ENCODE measurements at places on chromosomes 5 and 9.

DNA sequence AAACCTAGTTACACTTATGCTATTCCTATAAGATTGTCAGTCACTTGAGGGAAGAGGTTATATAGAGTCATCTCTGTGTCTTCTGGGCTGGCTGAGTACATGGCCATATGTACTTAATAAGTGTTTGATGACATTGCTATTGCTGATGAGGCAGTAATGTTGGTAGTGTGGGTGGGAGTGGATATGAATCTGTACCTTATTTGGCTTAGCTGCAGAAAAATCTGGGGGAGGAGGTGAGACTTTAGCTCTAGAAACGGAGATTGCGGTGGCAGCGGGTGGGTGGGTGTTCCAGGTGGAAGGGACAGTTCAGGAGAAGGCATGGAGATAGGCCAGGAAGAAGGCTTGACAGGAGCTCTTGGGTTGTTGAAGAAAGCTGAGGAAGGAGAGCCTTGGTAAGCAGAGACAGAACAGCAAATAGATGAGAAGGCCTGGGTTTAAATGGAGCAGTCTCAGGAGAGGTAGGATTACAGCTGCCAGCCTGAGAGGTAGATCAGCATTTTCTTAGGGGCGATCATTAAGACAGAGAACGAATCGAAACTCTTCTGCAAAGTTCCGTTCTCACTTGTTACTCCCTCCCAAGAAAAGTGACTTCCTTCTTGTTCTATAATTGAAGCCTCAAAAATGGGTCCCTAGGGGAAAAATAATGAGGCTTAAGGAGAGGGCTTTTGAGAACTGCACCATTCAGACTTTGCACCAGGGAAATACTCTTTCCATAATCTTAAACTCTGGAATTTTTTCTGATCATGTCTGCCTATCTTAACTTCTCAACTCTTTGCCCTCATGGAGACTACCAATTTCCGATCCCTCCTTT, 160.5 kb downstream of the UNC13B start:
- no peak for DNase-seq

DNA sequence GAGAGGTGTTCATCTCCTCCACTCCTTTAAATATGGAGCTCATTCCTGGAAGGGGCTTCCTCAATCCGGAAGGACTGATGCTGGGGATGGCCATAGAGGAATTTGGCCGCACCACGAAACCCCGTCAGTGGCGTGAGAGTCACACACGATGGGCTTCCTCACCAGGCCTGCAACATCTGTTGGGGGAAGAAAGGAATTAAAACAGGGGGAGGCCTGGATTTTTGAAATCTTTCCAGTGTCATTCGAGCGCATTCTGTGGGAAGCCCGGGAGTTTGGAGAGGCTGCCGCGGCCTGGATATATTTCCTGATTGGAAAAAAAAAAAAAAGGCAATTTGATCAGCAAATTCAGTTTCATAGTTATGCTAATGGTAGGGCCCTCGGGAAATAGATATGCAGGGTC, 76.3 kb upstream of the ORM1 start:
- DNase-seq: no peak

- DNase-seq: no peak
These were observed 127.1 kb downstream of the NSG2 start for GRCh38 chr5:174172566-174172965.

DNA sequence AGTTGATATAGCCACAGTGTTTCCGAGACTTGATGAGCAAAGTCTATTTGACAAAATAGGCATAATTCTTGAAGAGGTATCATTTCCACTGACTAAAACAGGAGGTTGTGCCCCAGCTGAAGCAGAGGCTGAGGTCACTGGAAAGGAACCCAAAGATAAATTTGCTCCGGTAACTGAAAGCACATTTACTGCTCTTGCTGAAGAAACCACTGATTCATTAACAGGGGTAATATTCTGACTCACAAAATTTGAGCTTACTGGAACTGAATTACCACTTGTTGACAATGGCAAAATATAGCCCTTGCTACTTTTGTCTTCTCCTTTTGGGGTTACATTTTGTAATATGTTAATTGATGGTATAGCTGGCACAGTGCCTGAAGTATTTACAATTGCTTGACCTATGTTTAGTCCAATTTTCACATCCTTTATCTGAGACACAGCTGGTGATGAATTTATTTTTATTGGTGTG, 30.2 kb downstream of the MLANA start:
- no peak for DNase-seq

GRCh38 chr9:27181381-27181780, 72.4 kb downstream of the TEK start:
- peak; percentile 90 for DNase-seq

- DNase-seq: no peak
These were observed 62.6 kb upstream of the IER5L start for GRCh38 chr9:129240581-129241211.

DNA sequence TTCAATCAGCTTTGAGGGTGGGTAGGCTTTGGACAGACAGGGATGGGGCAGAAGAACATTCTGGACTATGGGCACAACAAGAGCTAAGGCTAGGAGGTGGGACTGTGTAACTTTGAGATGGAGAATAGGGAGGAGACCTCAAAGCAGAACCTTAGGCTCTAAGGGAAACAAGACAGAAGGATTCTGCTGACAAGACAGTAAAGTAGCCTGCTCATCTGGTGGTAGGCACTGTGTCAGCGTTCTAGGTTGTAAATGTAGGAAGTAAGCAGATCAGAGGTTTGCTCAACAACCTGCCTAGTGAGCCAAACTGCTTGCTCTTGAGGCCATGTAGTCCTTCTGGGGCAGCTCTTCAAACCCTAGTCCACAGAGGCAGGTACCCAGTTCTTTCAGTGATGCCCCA, 15.0 kb upstream of the IL12B start:
- DNase-seq: no peak

- no peak for DNase-seq
These were observed 72.4 kb upstream of the FBXW11 start for GRCh38 chr5:172078726-172079345.

GRCh38 chr5:54455413-54456157, at the start of gene HSPB3:
Gene HSPB3, plus strand, starts transcription at chr5:54455699. Its CDS starts 91 bp downstream, at chr5:54455790.
- DNase-seq: peak; percentile 6

DNA sequence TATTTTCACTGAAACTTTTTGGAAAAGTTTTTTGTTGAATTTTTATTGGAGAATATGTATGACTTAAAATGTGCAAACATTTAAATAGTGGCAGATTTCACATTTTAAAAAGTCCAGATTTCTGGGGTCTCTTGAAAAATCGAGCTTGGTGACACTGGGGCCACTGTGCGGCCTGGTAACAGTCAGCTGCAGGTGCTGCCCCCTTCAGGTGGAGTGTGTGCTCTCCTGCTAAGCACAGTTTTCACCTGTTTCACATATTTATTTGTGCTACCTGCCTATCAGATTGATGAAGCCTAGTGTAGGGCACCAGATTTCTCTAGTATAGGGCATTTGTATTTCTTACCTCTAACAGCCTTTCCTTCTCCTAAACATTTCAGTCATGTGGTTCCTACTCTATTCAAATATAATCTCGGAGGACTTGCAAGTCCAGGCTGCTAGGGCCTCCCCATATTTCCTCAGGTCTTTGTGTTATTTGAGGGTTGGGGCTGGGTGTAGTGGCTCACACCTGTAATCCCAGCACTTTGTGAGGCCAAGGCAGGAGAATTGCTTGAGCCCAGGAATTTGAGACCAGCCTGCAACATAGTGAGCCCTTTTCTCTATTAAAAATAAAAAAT, 95.8 kb upstream of the KLF9 start:
- DNase-seq: no peak

GRCh38 chr5:145925803-145926202, 10.6 kb upstream of the SH3RF2 start:
- no peak for DNase-seq

GRCh38 chr9:129220771-129221170, 42.7 kb upstream of the IER5L start:
- no peak for DNase-seq

- no peak for DNase-seq
These were observed 556.1 kb downstream of the CDH9 start for GRCh38 chr5:26482076-26482809.

- DNase-seq: no peak
These were observed 30.4 kb upstream of the FYB1 start for GRCh38 chr5:39249564-39250274.

GRCh38 chr5:88663793-88664216, 219.2 kb downstream of the MEF2C start:
- no peak for DNase-seq

DNA sequence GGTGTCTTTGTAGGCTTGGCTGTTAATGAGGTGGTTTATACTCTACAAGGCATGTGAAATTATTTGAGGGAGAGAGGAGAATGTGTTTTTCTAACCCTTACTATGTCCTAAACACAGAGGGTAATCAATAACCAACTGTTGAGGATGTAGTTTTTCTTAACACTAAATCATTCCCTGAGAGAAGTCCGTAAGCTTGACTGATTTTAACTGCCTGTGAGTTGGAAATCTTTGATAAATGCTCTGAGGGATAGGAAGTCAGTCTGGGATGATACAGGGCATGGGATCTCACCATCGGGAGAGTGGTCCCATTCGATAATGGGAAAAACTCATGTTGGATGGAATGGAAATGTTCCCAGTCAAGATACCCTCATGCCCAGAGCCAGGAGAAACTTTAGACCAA, 249.6 kb downstream of the PDZD2 start:
- no peak for DNase-seq

DNA sequence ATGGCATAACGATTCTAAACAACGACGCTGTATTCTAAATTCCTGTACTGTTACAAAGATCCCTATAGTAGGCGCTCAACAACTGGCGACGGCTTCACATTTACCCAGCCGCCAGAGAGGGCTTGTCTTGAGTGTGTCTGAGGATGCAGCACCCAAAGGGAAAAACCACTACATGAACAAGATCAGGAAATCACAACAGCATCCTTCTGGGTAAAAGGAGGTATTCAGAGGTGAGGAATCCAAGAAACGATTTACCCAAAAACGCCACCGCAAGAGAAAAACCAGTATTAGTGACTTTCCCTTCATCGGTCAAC, 711 bp downstream of the TTC33 start:
- DNase-seq: peak; percentile 66

GRCh38 chr9:132077881-132078698, 1.6 kb downstream of the MED27 start:
- no peak for DNase-seq

DNA sequence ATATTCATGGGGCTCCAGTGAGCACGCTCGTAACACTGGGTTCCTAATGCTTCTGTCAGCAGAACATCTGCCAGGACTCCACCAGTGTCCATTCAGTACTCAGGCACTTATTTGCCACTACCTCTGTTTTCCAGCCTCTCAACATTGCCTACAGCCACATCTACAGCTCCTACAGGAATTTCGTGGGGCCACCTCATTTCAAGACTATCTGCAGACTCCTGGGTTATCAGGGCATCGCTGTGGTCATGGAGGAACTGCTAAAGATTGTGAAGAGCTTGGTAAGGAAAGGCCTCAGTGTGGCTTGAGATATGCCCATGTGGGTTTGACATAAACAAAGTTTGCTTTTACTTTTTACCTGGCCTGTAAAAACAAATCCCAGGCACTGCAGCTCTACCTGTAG, 92.9 kb downstream of the CYFIP2 start:
- no peak for DNase-seq

GRCh38 chr5:134127376-134127861, 12.9 kb downstream of the TCF7 start:
- no peak for DNase-seq

DNA sequence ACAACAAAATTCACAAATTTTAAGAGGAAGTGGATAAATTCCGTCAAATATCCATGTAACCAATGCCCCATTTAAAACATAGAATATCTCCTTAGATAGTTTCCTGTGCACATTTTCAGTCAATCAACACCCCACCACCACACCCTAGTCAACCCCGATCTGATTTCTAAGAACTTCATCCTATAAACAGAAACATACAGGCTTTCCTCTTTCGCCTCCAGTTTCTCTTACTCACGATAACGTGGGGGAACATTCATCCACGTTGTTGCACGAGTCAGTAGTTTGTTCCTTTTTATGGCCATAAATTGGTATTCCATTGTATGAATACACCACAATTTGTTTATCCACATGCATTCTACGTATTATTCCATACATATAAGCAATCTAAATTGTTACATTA, 35.6 kb upstream of the TRIO start:
- no peak for DNase-seq

DNA sequence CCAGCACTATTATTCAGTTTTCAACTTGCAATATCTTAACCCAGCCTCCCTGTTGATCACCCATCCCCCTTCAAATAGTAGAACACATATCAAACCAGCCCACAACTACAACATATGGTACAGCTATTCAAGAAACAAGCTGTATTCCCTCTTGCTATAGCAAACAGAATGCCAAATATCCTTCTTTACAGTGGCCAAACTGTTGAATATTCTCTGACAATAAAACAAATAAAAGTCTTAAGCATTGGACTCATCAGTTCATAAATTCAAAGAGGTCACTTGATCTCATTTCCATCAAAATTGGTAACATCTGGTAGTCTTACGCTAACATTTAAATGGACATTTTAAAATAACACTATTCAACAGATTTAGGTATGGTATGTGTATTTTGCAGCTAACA, 350.8 kb downstream of the EFNA5 start:
- DNase-seq: no peak

GRCh38 chr9:27053369-27054022, 48.0 kb upstream of the LRRC19 start:
- DNase-seq: no peak

GRCh38 chr5:175328176-175328575, 115.8 kb downstream of the DRD1 start:
- no peak for DNase-seq

- peak; percentile 64 for DNase-seq
These were observed 118.0 kb downstream of the ESM1 start for GRCh38 chr5:54867310-54867944.

DNA sequence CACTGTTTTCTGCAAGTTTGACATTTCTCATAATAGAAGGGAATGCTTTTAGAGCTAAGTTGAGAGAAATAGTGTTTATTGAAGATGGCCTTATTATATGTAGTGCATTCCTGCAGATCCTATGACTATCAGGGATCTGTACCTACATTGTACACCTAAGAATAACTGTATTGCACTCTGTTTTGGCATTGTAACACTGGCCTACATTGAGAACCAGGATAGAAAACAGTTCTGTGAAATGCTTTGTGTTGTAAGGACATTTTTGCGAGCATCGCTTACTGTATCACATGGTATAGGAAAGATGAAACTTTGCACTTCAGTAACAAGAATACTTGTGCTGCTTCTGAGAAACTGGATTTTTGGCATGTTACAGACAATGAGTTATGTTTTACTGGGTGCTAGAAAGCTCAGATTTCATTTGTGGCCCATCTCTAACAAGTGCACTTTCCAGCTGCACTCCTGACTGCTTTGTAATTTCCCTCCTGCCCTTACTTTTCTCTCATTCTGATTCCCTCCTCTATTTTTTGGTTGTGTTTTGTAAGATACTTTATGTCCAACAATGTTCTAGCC, 30.6 kb downstream of the C9orf85 start:
- no peak for DNase-seq

- no peak for DNase-seq
These were observed 1963.3 kb upstream of the CDH9 start for GRCh38 chr5:29001666-29002065.

All from NCI-H1694 (cell line).